ENCODE measurements at places on chromosomes 16 and 17.

GRCh38 chr17:50551433-50551815 lies 4.5 kb downstream of the SPATA20 start:
- DNase-seq, result no peak

GRCh38 chr16:69831212-69832123 lies 69.3 kb downstream of the WWP2 start:
- DNase-seq, result no peak

- DNase-seq, result no peak
Observed at GRCh38 chr17:43040655-43041054, 15.6 kb downstream of the RND2 start.

GRCh38 chr16:70457446-70458166 lies 3.2 kb downstream of the FCSK start:
- DNase-seq, result no peak

DNA sequence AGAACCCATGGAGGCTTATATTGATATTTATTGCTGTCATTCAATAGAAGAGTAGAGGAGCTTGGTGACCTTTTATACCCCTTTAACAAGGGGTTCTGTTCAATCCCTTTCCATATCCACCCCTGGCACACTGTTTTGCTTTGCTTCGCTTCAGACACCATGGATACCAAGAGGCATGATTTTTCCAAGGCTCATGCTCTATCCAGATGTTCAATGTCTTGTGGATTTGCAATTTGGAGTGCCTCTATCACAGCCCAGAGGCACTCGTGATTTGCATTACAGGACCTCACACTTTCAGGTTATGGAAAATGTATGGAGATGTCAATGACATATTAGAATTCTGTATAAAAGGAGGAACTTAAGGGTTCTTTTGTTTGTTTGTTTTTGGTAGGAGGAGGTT lies 21.5 kb downstream of the CFAP20 start:
- no peak for DNase-seq

DNA sequence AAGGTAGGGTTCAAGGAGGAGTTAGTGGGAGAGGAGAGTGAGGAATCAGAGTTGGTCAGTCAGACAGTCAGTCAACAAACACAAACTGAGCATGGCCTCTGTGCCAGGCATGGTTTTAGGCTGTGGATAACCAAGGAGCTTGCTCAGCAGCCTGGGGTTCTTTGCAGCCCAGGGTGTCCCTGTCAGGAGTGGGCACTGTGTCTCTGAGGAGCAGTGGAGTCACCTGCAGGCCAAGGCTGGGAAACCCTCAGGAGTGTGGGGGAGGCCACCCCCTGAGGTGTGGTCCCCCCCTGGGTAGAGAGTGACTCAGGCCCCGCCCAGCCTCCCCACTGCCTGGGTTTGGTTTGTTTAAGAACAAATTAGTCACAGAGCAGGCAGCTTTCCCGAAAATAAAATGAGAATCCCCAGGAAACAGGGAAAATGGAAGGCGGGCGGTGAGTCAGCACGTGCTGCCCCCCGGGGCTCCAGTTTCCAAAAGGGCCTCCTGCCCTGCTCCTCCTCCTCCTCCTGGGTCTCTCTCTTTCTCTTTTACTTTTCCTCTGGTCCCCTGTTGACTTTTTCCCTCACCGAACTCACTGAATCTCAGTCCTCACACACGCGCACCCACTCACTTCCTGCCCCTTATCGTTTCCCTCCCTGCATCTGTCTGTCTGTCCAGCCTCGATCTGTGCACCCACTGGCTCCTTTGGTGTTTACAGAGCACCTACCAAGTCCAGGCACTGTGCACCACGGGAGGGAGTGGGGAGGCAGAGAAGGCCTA lies 44.3 kb downstream of the SOCS3 start:
- no peak for DNase-seq

DNA sequence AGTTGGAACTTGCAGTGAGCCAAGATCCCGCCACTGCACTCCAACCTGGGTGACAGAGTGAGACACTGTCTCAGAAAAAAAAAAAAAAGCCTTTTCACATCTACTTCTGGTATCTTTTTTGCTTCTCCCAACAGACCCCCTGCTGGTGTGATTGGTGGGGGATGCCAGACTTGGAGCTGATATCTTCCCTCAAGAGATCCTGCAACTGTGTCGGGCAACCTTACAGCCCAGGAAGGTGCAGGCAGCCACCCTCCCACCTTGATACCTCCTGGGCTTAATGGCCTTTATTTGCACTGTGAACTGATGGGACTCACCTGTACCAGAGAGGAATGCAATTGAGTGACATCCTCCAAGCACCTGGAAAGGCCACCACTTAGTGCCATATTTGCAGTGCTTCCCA lies 142.3 kb downstream of the RGS9 start:
- no peak for DNase-seq

DNA sequence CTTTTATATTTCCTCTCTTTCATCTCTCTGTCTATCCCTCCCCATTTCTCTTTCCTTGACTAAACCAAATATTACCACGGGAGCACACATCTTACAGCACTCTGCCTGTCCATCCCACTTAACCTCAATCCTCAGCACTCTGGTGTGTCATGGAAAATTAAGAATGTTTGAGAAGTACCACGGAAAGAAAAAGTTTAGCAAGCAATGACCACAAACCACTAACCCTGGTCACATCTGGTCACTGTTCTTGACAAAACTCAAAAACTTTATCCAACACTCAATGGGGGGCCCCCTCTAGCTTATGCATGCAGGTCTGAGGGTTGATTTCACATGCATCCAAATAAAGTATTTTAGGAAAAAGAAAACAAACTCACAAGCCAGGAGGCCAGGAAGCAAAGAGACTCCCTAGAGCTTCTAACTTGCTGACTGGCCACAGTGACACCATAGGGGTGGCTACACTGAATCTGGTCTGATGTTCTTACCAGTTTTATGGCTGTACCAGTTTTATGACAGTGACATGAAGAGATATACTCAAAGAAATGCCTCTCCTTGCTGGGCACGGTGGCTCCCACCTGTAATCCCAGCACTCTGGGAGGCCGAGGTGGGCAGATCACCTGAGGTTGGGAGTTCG lies 229.2 kb downstream of the STX8 start:
- DNase-seq, result no peak

GRCh38 chr16:386641-387156 lies 4.9 kb upstream of the PGAP6 start:
- no peak for DNase-seq
